HT-29 (cell line): ENCODE measurements at places on chromosomes 13 and 19. TPM values are rescaled to one million over a fixed set of nuclear protein-coding genes. Genes with fewer than 3 reads are reported as not detected.
A peak's percentile ranks its signal among the peaks of the same experiment; 100 is the strongest.

DNA sequence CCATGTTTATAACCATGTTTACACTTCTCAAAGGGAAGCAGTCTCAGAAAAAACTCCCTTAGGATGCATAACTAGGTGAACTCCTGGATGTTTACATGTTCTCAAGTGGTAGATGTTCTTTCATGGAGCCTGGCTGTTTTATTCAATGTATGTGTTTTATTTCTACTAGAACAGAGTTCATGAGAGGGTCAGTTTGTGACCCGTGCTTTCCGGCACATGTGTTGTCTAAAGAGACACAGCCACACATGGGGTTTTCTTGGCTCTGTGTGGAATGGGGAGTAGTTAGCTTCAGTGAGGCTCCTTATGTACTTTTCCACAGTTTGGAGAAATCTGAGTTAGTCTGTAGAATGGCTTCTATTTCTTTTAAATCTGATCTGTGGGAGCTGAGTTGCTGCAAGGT, 60.9 kb downstream of the ATP8A2 start:
- DNase-seq = no peak

- DNase-seq = no peak
Observed at GRCh38 chr13:93364166-93364565, 137.6 kb downstream of the GPC6 start.

GRCh38 chr13:53048880-53049279, 20.3 kb downstream of the OLFM4 start:
- DNase-seq = no peak

DNA sequence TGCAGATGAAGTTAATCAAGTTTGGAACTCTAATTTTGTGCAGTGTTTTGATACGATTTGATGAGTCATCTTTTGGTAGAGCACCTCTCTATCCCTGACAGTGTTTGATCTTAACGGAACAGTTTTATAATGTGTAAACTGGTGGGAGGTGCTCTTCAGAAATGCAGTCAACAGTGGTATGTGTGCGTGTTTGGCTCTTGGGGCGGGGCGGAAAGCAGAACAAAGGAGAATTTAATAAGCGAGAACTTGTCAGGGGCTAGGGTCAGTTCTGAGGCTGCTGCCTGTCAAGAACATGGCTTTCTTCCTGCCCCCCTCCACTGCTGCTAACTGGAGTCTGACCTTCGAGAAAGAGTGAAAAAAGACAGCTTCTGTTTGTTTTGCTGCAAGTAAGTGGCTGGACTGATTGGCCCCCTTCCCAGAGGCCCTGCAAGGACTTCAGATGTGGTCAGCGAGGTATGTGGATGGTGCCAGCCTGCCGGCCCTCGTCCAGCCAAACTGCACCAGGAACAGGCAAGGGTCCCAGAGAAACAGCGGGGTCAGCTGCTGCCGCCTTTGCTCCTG, 40.8 kb downstream of the BBC3 start:
- DNase-seq = peak; percentile 98

DNA sequence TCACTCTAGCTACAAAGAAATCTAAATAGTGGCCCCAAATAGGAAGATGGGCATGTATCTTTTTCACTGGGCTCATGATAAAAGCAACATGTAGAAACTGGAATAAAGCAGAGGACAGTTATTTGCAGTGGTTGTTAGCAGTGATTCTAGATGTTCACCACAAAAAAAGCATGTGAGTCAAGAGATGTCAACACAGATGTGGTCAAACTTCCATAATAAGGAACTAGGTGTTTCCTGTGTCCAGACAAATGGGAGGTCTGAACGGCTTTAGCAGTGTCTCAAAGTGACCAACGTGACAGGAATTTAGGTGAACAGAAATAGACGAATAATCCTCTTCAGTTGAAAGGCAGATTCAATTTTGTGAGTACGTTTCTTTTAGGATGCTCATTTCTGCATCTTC, 162.7 kb downstream of the TBC1D4 start:
- peak; percentile 8 for DNase-seq

GRCh38 chr19:29076161-29076560, 136.8 kb downstream of the UQCRFS1 start:
- no peak for DNase-seq

KCNRG gene
- total RNA-seq = not detected in 2 replicates

FEM1A gene
- total RNA-seq = 17.8 and 22.2 TPM in 2 replicates

TTC9B gene
- total RNA-seq = 0.94 TPM in 1 of 2 replicates, not detected in the other

ZNF556 gene
- 0.03 and 0.23 TPM in 2 replicates for total RNA-seq

SLC15A1 gene
- total RNA-seq = not detected in 2 replicates

IL17D gene
- total RNA-seq = 3.9 and 5.3 TPM in 2 replicates

GAS6 gene
- 1.3 and 1.4 TPM in 2 replicates for total RNA-seq

SPHK2 gene
- 114 and 115 TPM in 2 replicates for total RNA-seq
